ENCODE measurements at places on chromosomes 3 and 15.
A peak's percentile ranks its signal among the peaks of the same experiment; 100 is the strongest.

DNA sequence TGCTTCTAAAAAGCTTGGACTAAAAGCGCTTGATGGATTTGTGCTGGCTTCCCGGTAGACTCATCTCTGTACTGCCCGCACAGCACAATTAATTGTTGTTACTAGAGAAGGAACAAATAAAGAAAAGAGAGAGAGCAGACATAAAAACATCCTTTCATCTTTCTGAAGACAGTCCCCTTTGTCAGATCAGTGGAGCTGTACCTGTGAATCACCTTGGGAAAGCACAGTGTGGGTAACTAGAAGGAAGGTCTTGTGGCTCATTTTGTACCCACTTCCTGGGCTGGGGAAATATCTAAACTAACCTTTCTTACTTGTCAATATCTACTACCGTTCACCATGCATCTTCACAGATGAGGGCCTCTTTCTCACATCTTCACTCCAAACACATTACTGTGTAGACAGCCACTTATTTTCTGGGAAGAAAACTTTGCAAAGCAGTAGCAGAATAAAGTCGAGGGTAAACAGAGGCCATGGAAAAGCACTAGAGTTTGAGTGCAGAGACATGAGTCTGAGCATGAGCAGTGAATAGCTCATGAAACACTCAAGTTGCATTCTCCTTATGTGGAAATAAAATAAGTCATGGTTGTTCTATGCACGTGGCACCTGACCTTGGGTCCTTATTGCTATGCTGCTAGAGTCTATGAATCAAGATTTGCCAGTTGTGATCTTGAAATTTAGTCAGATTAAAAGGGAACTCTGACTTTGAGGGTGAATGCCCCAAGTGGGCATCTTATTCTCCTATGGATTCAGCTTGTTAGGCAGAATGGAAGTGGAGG lies 169.3 kb downstream of the LPP start:
- peak; percentile 3 for DNase-seq

- DNase-seq = no peak
Measured at GRCh38 chr3:73024836-73025235, 28.2 kb downstream of the PPP4R2 start.

DNA sequence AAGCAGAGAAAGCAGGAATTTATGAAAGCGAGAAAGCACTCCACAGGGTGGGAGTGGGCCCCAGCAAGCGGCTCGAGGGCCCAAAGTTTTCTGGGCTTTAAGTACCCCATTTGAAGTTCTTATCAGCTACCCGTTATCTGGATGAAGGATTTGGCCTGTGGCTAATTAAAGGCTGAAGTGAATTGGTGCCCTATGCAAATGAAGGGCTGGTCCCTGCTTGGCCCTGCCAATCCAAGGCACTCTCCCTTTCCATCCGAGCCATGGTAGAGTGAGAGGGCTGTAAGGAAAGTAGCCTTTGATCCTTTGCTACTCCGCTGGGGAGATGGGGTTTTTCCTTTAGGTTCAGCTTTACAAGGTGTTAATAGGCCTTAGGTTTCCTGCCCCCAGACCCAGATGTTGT lies 469.3 kb upstream of the CFAP20DC start:
- DNase-seq = no peak

DNA sequence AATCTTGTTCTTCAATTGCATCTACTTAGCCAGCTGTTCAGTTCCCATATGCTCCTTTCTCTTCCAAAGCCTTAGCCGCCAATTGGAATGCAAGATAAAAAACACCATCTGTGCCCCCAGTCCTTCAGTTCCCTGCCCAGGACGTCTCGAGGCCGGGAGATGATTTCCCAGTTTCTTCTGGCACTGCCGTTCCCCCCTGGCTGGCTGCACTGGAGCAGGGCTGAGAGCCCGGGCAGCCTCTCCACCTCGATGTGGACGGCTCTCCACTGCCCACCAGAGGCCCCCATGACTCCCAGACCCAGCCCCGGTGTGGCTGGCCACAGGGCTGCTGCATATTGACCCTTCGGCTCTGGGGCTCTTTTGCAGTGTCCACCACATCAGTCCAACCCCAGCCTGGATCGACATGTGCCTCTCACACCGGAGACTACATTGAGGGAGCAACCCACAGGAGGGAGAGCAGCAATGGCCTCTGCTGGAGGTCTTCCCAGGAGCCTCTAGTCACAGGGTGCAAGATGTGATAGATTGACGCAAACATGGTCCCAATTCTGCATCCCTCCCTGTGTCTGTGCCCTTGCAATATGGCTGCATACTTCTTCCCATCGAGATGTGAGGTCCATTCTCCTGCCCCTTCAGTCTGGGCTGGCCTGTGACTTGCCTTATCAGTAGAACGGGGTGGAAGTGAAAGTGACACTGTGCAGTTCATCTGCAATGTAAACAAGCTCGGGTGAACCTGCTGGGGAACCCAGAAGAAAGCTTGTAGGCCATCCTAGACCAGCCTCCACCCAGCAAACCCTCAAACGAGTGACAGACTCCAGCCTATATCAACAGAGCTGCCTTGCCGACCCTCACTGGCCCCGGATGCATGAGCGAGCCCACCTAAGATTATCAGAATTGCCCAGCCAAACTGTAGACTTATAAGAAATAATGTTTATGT lies 52.3 kb upstream of the PRR20G start:
- DNase-seq = no peak

GRCh38 chr3:60046210-60046609 lies 996.4 kb upstream of the CFAP20DC start:
- no peak for DNase-seq

- no peak for DNase-seq
Measured at GRCh38 chr15:49387471-49387870, 35.6 kb upstream of the FGF7 start.
